SK-N-SH (cell line): ENCODE measurements at places on chromosomes 6 and 20.
A peak's percentile ranks its signal among the peaks of the same experiment; 100 is the strongest.

- no peaks in the 10 kb centered on the region for H3K36me3 ChIP-seq
- DNase-seq = no peak
- H3K4me3 ChIP-seq = peak overlapping the region; percentile 49
- no peaks in the 10 kb centered on the region for H3K27me3 ChIP-seq
- no peak overlapping the region; the same call in 1 of the 2 replicates for H3K27ac ChIP-seq
Measured at GRCh38 chr6:31116661-31117385, 2.2 kb downstream of the PSORS1C1 start.

DNA sequence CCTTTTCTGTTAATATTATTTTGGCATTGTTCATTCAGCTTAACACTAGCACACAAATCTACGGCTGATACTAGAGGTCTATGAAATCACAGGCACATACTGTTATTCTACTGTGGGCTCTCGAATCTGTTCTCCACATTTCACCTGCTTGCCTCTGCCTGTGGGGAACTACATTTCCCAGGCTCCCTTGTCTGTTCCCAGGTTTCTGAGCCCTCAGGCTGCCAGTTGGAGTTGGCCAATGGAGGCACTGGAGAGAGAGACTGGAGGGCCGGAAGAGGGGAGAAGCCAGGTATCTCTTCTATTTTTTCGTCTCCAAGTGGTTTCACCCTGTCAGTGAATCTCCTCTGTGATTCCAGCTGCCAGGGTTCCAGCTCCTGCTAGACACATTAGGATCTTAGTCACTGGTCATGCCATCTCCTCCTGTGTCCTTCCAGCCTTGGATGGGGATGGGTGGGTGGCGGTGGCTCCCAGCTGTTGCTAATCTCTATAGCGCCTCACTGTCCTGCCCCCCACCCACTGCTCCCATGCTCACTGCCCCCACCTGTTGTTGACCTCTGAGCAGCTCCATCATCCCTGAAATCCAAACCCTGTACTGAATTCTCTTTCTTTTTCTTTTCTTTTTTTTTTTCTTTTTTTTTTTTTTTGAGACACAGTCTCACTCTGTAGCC lies 188.2 kb downstream of the LRFN2 start:
- no peaks in the 10 kb centered on the region for H3K27me3 ChIP-seq
- peaks cover 37% of the 10 kb centered on the region; the same call in 1 of the 2 replicates for H3K4me1 ChIP-seq
- H3K36me3 ChIP-seq = no peaks in the 10 kb centered on the region
- H3K27ac ChIP-seq = no peak overlapping the region
- DNase-seq = no peak
- H3K4me3 ChIP-seq = no peak overlapping the region

- peaks cover 3% of the 10 kb centered on the region for H3K4me1 ChIP-seq
- H3K27me3 ChIP-seq = no peaks in the 10 kb centered on the region
- peak overlapping the region; percentile 93 for H3K27ac ChIP-seq
- peak; percentile 81 for DNase-seq
- peak overlapping the region; percentile 66 for H3K4me3 ChIP-seq
Measured at GRCh38 chr20:17568972-17569521, 828 bp upstream of the DSTN start.

DNA sequence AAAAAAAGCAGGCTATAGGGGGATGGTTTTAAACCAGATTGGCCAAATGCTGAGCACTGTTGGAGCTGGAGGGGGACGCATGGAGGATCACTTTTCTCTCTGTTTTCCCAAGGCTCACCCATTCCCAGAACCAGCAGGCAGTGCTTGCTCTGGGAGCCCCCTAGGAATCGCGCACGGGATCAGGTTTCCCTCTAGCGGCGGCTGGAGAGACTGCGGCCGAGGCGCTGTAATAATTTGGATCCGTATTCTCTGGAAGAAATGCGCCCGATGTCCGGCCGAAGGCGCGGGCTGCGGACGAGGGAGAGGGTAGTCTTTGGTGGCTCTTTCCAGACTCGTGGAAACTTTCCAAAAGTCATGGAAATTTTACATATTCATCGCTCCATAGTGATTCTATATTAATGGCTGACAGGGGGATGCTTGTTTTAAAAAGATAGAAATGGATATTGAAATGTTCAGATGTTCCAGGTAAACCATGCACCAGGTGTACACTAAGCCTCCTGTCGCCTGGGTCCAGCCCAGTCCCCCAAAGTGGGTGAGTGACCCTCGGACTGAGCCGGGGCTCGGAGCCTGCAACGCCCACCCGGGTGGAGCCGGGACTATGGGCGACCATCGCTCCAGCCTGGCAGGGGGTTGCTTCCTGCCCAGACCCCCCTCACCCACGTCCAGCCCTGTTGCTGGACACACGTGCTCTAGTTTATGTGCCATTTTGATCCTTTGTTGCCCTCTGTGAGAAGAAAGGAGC lies 78.7 kb upstream of the PHACTR3 start:
- peak overlapping the region; percentile 14; the same call in 1 of the 2 replicates for H3K4me3 ChIP-seq
- H3K27ac ChIP-seq = no peak overlapping the region
- no peaks in the 10 kb centered on the region for H3K27me3 ChIP-seq
- no peaks in the 10 kb centered on the region for H3K4me1 ChIP-seq
- no peaks in the 10 kb centered on the region for H3K36me3 ChIP-seq
- DNase-seq = peak; percentile 83

- H3K4me3 ChIP-seq = peak overlapping the region; percentile 59
- no peaks in the 10 kb centered on the region for H3K27me3 ChIP-seq
- peak; percentile 39 for DNase-seq
- H3K36me3 ChIP-seq = peaks cover 36% of the 10 kb centered on the region
- peak overlapping the region; percentile 97 for H3K27ac ChIP-seq
Measured at GRCh38 chr6:152380993-152381898, 255.9 kb downstream of the SYNE1 start.

GRCh38 chr20:35307666-35308653 lies 15.7 kb upstream of the FAM83C start:
- no peaks in the 10 kb centered on the region for H3K27me3 ChIP-seq
- H3K36me3 ChIP-seq = no peaks in the 10 kb centered on the region; the same call in 1 of the 2 replicates
- no peak for DNase-seq
- H3K4me1 ChIP-seq = peaks cover 63% of the 10 kb centered on the region

DNA sequence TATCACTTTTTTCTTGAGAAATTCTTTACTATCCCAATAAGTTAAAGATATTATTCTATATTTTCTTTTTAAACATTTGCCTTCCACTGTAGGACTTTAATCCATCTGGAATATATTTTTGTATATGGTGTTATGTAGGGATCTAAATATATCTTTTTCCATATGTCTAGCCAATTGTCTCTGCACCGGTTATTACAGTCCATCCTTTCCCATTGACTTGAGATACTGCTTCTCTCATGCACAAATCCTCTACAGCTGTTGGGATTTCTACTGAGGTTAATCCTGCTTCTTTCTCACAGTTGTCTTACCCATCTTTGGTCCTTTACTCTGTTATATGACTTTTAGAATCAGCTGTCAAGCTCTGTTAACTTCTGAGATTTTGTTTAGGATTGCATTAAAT lies 483.8 kb upstream of the CDH4 start:
- H3K4me3 ChIP-seq = no peak overlapping the region
- H3K27me3 ChIP-seq = no peaks in the 10 kb centered on the region
- H3K36me3 ChIP-seq = no peaks in the 10 kb centered on the region
- no peak overlapping the region for H3K27ac ChIP-seq

- H3K4me1 ChIP-seq = 0 out of 2 replicates have a peak, but pooled peaks cover 8% of the 10 kb centered on the region
- H3K27me3 ChIP-seq = no peaks in the 10 kb centered on the region
- H3K36me3 ChIP-seq = no peaks in the 10 kb centered on the region
Measured at GRCh38 chr6:149060985-149061760, 256.3 kb upstream of the TAB2 start.

GRCh38 chr6:90118581-90118980 lies 178.1 kb downstream of the BACH2 start:
- no peak overlapping the region for H3K27ac ChIP-seq
- DNase-seq = no peak
- H3K4me1 ChIP-seq = no peaks in the 10 kb centered on the region
- no peak overlapping the region for H3K4me3 ChIP-seq
- no peaks in the 10 kb centered on the region for H3K36me3 ChIP-seq

DNA sequence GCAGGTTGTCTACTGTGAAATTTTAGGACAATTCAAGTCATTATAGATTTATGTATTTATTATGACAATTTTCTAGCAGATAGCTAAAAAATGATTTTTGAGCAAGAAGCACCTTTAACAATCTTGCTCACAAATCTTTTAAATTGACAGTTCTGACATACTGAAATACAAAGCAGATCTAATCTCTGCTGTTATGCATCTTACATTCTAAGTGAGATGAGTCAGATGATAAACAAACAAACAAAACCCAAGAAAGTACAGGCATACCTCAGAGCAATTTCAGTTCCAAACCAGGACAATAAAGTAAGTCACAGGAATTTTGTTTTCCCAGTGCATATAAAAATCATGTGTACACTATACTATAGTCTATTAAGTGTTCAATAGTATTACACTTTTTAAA lies 430.7 kb upstream of the PTCHD4 start:
- H3K4me3 ChIP-seq = no peak overlapping the region
- H3K36me3 ChIP-seq = no peaks in the 10 kb centered on the region
- H3K4me1 ChIP-seq = no peaks in the 10 kb centered on the region
- DNase-seq = no peak
- no peaks in the 10 kb centered on the region for H3K27me3 ChIP-seq

- no peaks in the 10 kb centered on the region for H3K36me3 ChIP-seq
- H3K4me3 ChIP-seq = no peak overlapping the region
- H3K27me3 ChIP-seq = no peaks in the 10 kb centered on the region
- no peak for DNase-seq
Measured at GRCh38 chr6:126824815-126825214, 293.7 kb upstream of the RSPO3 start.

DNA sequence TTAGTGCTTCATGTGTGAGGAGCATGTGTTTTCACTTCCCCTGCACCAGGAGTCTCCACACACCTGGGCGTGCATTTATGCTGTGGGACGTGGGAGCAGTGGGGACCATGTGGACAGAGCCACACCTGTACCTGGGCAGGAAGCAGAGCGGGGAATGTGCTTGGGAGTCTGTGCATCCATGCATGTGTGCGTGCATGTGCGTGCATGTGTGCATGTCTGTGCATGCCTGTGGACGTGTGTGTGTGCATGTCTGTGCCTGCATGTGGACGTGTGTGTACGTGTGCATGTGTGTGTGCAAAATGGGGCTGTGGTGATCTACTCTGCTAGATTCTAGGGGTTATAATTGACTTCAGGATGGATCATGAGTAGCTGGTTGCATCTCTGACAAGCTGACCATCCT lies 224.0 kb upstream of the GMDS start:
- no peak overlapping the region for H3K4me3 ChIP-seq
- no peaks in the 10 kb centered on the region for H3K4me1 ChIP-seq
- peaks cover 23% of the 10 kb centered on the region; the same call in 1 of the 2 replicates for H3K27me3 ChIP-seq
- no peak overlapping the region for H3K27ac ChIP-seq
- no peak for DNase-seq

DNA sequence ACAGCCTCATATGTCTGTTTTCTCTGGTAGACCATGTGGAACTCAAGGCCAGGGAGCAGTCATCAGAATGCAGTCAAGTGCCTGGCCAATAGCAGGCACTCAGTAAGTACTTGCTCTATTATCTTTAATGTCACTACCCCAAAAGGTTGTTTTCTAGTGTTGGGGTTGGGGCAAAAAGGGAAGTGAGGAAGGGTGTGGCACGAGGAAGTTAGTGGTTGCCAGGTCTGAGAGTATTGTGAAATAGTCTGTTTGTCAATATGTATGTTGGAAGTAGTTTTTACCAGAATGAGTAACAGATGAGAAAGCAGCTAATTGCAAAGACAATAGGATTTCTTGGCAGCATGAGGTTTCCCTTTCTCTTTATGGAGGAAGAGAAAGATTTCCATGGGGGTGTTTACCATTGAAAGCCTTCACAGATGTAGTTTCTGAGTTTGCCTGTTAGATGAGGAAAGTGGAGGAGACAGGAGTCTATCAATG lies 59.5 kb upstream of the ARMH2 start:
- no peak overlapping the region for H3K27ac ChIP-seq
- H3K4me1 ChIP-seq = no peaks in the 10 kb centered on the region
- no peaks in the 10 kb centered on the region for H3K36me3 ChIP-seq
- no peak for DNase-seq
- no peaks in the 10 kb centered on the region for H3K27me3 ChIP-seq
- H3K4me3 ChIP-seq = no peak overlapping the region

- DNase-seq = peak; percentile 17
- no peaks in the 10 kb centered on the region for H3K27me3 ChIP-seq
- H3K4me1 ChIP-seq = no peaks in the 10 kb centered on the region; the same call in 1 of the 2 replicates
- no peak overlapping the region for H3K4me3 ChIP-seq
Measured at GRCh38 chr6:118565311-118565960, 17.3 kb downstream of the PLN start.

- H3K27me3 ChIP-seq = no peaks in the 10 kb centered on the region
- no peak for DNase-seq
- peak overlapping the region; percentile 62 for H3K27ac ChIP-seq
- H3K4me1 ChIP-seq = peaks cover 13% of the 10 kb centered on the region; the same call in 1 of the 2 replicates
Measured at GRCh38 chr6:21836277-21836676, 242.7 kb downstream of the SOX4 start.

DNA sequence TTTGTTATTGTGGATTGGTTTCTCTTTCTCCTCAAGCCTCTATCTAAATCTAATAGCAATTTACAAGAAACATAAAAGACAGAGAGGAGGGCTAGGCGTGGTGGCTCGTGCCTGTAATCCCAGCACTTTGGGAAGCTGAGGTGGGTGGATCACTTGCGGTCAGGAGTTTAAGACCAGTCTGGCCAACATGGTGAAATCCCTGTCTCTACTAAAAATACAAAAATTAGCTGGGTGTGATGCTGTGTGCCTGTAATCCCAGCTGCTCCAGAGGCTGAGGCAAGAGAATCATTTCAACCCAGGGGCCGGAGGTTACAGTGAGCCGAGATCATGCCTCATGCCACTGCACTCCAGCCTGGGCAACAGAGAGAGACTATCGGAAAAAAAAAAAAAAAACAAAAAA lies 46.6 kb downstream of the SLC2A12 start:
- DNase-seq = no peak
- H3K4me1 ChIP-seq = no peaks in the 10 kb centered on the region
- H3K36me3 ChIP-seq = no peaks in the 10 kb centered on the region
- H3K27me3 ChIP-seq = no peaks in the 10 kb centered on the region
- no peak overlapping the region for H3K4me3 ChIP-seq
- no peak overlapping the region for H3K27ac ChIP-seq
